CD8-positive, alpha-beta memory T cell (primary cell): ENCODE measurements at places on chromosomes 7 and 10. TPM values are rescaled to one million over a fixed set of nuclear protein-coding genes. Genes with fewer than 3 reads are reported as not detected.

The LYZL1 gene
- not detected for total RNA-seq

- no peak for DNase-seq
These were observed 13.6 kb downstream of the SUMF2 start for GRCh38 chr7:56077681-56078080.

GRCh38 chr7:137395420-137395819 is 51.9 kb upstream of the PTN start:
- DNase-seq: no peak

The GJD4 gene
- total RNA-seq: not detected

- no peak for DNase-seq
These were observed 77.7 kb upstream of the GNA12 start for GRCh38 chr7:2921653-2922347.

DNA sequence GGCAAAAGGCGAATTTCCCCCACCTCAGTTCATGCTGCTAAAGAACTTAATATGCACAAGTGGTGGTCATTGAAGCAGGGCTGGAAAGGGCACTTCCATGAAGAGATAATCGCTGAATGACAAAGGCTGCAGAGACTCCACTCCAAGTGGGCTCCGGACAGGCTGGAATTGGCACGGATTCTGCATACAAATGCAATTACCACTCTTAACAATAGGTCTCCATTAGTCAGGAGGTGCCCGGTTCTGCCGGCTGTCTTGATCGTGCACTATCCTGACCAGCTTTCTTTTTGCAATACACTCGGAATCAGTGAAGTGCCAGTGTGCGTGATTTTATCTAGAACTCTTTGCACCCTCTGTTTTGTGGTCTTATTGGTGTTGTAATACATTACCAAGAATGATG is 49.7 kb downstream of the INSYN2A start:
- DNase-seq: no peak

The POT1 gene
- total RNA-seq: 24.0 TPM

The PTPRN2 gene
- total RNA-seq: 0.42 TPM

DNA sequence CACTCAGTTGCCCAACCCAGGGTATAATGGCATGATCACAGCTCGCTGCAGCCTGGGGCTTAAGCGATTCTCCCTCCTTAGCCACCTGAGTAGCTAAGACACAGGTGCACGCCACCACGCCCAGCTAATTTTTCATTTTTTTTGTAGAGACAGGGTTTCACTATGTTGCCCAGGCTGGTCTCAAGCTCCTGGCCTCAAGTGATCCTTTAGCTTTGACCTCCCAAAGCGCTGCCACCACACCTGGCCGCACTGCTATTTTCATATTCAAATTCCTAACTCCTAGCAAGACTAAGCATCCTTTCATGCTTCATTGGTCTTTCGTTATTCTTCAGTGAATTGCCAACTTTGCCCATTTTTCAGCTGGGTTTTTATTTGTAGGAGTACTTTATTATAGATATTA is 30.4 kb upstream of the DAGLB start:
- no peak for DNase-seq

DNA sequence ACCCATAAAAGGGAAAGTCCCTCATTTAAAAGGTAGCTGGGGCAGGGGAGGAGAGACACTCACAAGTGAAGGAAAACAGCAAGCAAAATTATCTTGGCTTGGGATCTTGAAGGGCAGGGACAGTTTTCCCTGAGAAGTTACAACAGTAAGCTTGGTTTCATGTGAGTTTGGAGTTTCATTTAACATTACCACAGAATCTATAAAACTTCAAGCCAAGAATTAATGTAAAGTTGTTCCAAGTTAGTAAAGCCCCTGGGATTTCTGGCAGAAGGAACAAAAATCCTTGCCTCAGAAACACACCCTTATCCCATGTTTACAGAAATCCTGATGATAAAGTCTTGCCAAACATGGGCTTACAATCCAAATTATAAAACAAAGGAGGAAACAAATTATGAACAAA is 19.2 kb downstream of the CRPPA start:
- no peak for DNase-seq

- no peak for DNase-seq
These were observed 215.7 kb downstream of the HTR7 start for GRCh38 chr10:90642136-90642535.

GRCh38 chr7:34184466-34184865 is 279.1 kb downstream of the BMPER start:
- no peak for DNase-seq

- peak; percentile 33 for DNase-seq
These were observed 10.7 kb downstream of the HIP1 start for GRCh38 chr7:75727881-75728593.

GRCh38 chr7:6606866-6607583 is 8.4 kb upstream of the ZNF853 start:
- DNase-seq: no peak

GRCh38 chr10:69004821-69005220 is 16.2 kb downstream of the KIFBP start:
- DNase-seq: no peak

DNA sequence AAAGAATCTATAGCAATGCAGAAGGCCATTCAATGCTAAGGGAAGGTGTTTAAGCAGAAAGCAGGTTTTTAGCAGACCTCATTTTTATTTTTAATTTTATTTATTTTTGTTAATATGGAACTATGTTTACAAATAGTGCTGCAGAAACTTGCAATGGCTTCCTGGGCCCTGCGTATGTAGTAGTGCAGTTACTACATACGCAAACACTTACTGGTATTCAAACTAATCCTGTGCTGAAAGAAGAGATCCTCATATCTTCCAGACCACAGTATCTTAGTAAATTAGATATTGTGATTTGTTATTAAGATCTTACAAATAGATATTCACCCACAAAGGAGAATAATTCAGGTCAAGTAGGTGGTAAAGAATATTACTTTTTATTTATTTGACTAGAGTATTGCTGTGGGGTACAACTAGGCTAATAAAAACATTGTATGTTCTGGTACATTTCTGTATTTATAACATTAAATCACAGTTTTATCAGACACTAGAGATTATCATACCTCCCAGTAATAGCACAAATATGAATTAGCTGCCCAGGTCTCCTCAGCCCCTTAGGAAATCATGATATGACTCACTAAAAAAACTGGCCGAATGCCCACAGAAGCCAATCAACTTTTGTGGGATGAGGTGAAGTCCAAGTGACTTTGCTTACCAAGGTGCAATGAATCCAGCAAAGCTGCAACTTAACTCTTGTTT is 57.6 kb downstream of the RNLS start:
- DNase-seq: no peak

The SP8 gene
- not detected for total RNA-seq

The PTPRZ1 gene
- total RNA-seq: not detected

DNA sequence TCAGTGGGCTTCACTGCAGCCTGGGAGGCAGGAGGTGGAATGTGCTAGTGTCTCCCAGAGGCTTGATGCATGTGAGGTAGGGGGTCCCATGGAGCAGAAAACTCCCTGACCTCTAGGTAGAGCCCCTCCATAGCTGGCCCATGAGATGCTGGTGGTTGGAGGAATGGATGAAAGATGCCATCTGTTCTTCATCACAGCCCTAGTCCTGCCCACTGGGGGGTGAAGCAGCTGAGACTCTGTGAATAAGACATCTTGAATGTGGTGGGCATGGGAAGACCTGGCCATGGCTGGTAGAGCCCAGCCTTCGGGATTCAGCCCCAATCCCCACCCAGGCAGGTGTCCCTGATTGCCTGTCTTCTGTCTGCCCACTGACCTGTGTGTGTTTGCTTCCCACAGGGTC is 92.5 kb downstream of the COL13A1 start:
- no peak for DNase-seq

- DNase-seq: no peak
These were observed 15.4 kb upstream of the MEST start for GRCh38 chr7:130476297-130477150.

DNA sequence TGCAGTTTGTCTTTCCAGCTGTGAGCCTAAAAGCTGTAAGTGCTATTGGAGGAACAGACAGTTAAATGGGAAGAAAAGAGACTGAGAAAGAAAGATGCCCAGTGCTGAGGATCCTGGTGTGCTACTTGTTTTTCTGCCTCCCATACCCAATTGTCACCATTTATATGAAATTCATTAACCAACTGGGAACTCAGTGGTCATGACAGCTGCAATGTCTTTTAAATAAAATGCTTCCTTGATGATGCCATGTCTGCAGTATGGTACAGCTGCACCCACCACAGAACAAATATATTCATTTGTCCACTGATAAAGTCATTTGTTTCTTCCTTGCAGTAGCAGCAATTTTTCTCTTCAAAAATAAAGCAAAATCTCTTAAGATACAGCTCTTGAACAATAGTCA is 15.6 kb upstream of the RTKN2 start:
- no peak for DNase-seq

DNA sequence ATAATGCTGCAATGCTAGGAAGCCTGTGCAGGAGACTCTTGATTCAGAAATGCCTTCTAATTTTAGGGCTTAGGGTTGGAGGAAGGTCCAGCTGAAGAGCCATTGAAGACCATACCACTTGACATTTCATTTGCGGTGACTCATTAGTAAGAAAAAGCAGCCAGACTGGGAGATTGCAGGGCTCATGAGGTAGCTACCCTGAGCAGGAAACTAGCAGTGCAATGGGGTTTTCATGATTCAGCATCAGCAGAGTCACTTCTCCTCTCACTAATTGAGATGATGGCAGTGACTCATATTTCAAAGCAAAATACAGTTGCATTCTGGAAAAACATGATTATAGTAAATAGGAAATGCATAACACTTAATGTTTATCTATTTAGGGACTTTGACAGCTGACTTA is 434.1 kb downstream of the DNAJB9 start:
- DNase-seq: no peak

- no peak for DNase-seq
These were observed 11.4 kb downstream of the SEC31B start for GRCh38 chr10:100508266-100508665.

DNA sequence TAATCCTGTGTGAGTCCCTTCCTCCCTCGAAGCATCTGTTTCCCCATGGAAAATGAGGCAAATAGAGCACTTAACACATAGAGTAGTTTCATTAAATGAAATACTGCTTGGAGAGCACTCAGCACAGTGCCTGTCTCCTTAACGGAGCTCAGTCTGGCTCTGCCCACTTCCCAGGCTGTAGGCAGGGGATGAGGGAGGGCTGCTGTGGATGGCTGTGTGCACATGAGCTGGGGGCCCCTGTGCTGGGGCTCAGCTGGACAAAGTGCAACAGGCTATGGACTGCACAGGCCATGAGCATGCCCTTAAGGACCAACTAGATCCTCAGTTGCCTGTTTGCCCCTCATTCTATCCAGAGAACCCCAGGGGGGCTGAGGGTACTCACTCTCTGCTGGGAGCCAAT is 14.5 kb downstream of the ZCCHC24 start:
- peak; percentile 16 for DNase-seq

The TCAF2 gene
- 18.0 TPM for total RNA-seq

- no peak for DNase-seq
These were observed 12.4 kb downstream of the PRKAR2B start for GRCh38 chr7:107056728-107057473.

GRCh38 chr7:45028920-45029344 is 28.9 kb downstream of the CCM2 start:
- no peak for DNase-seq
